ENCODE measurements at places on chromosomes 7 and 10. TPM values are rescaled to one million over a fixed set of nuclear protein-coding genes. Genes with fewer than 3 reads are reported as not detected.

The CCL26 gene
- not detected for total RNA-seq

The RABGEF1 gene
- total RNA-seq: 26.9 TPM

The AGMO gene
- total RNA-seq: 0.08 TPM

The UCMA gene
- total RNA-seq: not detected

The CHAT gene
- not detected for total RNA-seq

The CPED1 gene
- total RNA-seq: 0.76 TPM

The KCTD7 gene
- 2.1 TPM for total RNA-seq

The AKR1D1 gene
- not detected for total RNA-seq

The EGR2 gene
- total RNA-seq: 0.96 TPM

The SCRN1 gene
- 20.3 TPM for total RNA-seq

The ELAPOR2 gene
- total RNA-seq: 2.2 TPM

The TRIM24 gene
- total RNA-seq: 9.2 TPM

The ECHDC3 gene
- 17.8 TPM for total RNA-seq

The AVL9 gene
- total RNA-seq: 24.9 TPM

The CDK14 gene
- 1.1 TPM for total RNA-seq

The TLL2 gene
- total RNA-seq: 0.12 TPM

The EPHB4 gene
- total RNA-seq: 30.3 TPM

The FFAR4 gene
- 0.16 TPM for total RNA-seq

The PPP1R9A gene
- total RNA-seq: 0.36 TPM

The CPA1 gene
- not detected for total RNA-seq

The IFIT1B gene
- total RNA-seq: not detected

The ANKRD7 gene
- total RNA-seq: not detected

The KNDC1 gene
- total RNA-seq: 3.8 TPM

The TBC1D12 gene
- 3.6 TPM for total RNA-seq

The COX15 gene
- total RNA-seq: 28.5 TPM

The VENTX gene
- total RNA-seq: 0.12 TPM

The PDE6C gene
- total RNA-seq: not detected

The OR2A5 gene
- not detected for total RNA-seq

The CALML3 gene
- 501 TPM for total RNA-seq

The ASIC3 gene
- 0.52 TPM for total RNA-seq

The GNGT1 gene
- 0.08 TPM for total RNA-seq

The GARIN1A gene
- 0.84 TPM for total RNA-seq

The HOXA13 gene
- total RNA-seq: not detected

The MBLAC1 gene
- 1.7 TPM for total RNA-seq

The PIK3CG gene
- 0.56 TPM for total RNA-seq

The NFE2L3 gene
- total RNA-seq: 1.8 TPM

The ZNF783 gene
- total RNA-seq: 5.8 TPM

The SHH gene
- not detected for total RNA-seq

The FGFR2 gene
- 27.4 TPM for total RNA-seq

The KIAA1549 gene
- total RNA-seq: 0.20 TPM

The PNLIP gene
- total RNA-seq: not detected

The STEAP4 gene
- total RNA-seq: 23.6 TPM

The DGKB gene
- 0.08 TPM for total RNA-seq

The SAMD9L gene
- 4.6 TPM for total RNA-seq

The HYCC1 gene
- total RNA-seq: 44.2 TPM

The SNCG gene
- total RNA-seq: 8.2 TPM

The HKDC1 gene
- 0.04 TPM for total RNA-seq

The CDC14C gene
- not detected for total RNA-seq

The RBM28 gene
- 23.3 TPM for total RNA-seq

The NUPR2 gene
- total RNA-seq: 0.32 TPM

The GIMAP8 gene
- total RNA-seq: 1.6 TPM

The FGL2 gene
- total RNA-seq: 1.6 TPM

The KIF5B gene
- total RNA-seq: 52.0 TPM

The ZSCAN21 gene
- total RNA-seq: 3.7 TPM

The DYDC2 gene
- not detected for total RNA-seq

The RPEL1 gene
- not detected for total RNA-seq

The PHKG1 gene
- total RNA-seq: 0.88 TPM

The LEP gene
- total RNA-seq: 0.12 TPM
